ENCODE measurements at places on chromosomes 1 and 21.

- no peak for DNase-seq
These were observed 605.9 kb downstream of the NPHP4 start for GRCh38 chr1:5386371-5386770.

DNA sequence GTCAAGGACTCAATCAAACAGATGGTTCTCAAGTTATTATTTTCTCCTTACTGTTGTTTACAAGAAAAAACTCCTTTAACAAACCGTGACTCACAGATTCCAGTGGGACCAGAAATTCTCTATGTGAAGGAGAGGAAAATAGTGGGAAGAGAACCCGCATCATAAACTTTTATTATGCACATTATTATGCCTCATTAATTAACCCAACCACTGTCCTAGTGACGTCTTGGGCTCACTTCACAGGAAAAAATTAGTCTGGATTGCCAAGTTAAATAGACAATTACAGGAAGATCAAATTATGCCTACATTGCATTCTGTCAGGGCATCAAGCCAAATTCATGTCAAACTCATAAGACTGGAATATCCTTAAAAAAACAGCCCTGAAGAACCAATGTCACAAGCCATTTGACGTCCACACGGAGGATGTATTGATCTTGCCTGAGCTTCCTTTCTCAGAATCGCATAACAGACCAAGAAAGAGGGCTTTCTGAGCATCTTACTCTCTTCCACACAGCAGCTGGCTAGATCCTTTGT lies 347.8 kb downstream of the DUSP10 start:
- DNase-seq = no peak

- no peak for DNase-seq
These were observed 60.1 kb upstream of the ASB17 start for GRCh38 chr1:75992312-75992711.

DNA sequence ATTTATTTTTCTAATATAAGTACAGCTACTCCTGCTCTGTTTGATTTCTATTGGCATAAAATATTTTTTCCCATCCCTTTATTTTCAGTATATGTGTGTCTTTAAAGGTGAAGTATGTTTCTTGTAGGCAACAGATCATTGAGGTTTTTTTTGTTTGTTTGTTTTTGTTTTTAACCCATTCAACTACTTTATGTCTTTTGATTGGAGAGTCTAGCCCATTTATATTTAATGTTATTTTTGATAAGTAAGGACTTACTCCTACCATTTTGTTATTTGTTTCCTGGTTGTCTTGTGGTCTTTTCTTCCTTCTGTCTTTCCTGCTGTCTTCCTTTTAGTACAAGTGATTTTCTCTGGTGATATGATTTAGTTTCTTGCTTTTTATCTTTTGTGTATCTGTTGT lies 285.1 kb upstream of the PROX1 start:
- DNase-seq = no peak

DNA sequence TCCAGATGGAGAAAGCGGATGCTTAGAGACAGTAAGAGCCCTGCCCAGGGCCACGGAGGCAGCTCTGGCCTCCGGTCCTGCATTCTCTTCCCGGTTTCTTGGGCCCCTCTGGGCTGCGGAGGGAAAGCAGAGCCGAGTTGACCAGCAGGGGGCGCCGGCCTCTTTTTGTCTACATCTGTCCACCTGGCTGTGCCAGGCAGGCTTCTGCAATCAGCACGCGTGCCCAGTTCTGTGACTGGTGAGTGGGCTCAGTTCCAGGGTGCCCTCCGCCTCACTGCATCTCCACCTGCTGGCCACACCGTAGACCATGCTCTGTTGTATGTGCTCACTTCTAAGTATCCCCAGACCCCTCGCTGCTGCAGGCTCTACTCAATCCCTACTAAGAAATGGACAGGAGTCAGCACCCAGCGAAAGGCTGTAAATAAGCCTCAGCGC lies 6.7 kb upstream of the HUNK start:
- peak; percentile 52 for DNase-seq

DNA sequence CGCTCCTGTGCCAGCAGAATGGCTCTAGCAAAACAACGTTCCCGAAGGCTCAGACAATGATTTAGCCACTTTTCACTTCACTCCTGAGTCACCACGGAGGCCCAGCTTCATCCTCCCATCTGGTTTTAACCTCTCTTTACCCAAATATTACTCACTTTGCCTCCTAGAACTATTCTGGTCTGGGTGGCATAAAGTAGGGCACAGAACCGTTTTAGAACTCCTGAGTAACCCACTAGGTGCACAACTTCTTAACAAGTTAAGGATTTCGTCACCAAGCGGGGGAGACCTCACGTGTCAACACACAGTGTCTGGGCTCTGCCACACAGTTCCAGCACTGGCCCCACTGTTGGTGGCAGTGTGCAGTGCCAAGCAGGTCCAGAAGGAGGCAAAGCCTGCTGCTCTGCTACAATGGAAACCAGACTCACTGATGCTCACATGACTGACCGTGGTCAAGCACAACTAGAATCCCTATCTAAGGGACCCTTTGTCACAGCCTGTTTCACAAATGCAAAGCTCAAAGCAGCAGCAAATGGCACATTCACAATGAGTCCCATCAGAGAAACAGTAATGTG lies 121.7 kb downstream of the SIPA1L2 start:
- DNase-seq = peak; percentile 11

GRCh38 chr1:232248276-232248820 lies 381.6 kb downstream of the SIPA1L2 start:
- no peak for DNase-seq

DNA sequence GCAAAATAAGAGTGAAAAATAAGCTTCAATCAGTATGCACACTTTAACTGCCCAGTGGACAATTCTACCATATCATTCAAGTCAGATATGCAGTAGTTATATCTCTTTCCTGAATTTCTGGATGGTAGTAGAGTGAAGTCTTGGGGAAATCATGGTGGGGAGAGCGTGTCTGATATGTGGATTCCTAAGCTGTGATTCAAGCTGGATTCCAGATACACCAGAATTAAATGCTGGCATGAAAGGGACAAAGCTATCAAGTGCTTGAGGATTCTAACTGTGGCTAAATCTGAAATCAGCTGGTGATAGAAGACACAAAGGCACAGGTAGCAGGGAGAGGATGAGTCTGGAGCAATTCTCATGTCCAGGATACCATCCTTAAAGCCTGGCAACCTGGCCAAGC lies 323.5 kb downstream of the DUSP10 start:
- no peak for DNase-seq

- DNase-seq = peak; percentile 87
These were observed 121.2 kb downstream of the SLC45A1 start for GRCh38 chr1:8439015-8439702.

- no peak for DNase-seq
These were observed 176.7 kb downstream of the CAMTA1 start for GRCh38 chr1:6961905-6962477.

GRCh38 chr1:153629971-153630370 lies 1.7 kb downstream of the S100A1 start:
- no peak for DNase-seq

DNA sequence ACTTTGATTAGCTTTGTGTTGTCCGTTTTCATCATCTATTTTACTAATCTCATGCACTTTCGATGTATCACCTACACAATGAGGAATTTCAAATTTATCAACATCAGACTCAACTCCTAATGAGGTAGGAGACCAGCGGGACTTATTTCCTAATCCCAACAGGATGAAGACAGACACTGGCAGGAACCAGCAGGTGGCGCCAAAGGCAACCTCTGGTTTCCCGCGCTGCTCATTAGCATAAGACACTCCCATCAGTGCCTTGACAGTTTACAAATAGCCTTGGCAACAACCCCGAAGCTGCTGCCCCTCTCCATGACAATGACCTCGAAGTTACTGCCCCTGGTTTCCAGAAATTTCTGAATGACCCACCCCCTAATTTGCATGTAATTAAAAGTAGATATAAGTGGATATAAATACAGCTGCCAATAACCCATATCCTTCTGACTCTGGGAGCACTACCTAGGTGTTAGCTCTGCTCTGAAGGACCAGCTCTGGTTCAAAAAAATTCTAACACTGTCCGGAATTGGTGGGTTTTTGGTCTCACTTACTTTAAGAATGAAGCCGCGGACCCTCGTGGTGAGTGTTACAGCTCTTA lies 974.8 kb downstream of the ADGRL2 start:
- peak; percentile 0 for DNase-seq

DNA sequence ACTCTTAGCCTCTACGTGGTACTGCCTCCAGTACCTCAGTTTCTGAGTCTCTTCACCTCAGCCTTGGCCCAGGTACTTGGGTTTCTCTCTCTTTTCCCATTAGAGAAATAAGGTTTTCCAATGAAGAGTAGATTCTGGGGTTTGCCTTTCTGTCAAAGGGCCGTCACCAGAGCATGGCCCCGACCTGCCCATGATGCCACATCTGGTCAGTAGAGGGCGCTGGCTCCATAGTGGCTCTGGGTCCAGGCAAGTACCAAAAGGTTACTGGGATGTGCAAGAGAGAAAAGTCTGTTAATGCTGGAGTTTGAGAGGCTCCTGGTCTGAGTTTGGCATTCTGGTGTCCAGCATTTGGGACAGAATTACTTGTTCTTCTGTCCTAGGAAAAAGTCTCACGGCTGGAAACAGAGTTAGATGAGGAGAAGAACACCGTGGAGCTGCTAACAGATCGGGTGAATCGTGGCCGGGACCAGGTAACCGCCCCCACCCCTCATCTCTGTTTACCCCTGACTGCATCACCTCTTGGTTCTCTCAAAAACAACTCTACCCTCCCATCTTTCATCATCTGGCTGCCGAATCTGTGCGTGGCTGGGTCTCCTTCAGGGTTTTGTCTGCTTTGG lies 5.3 kb upstream of the TUFT1 start:
- peak; percentile 38 for DNase-seq

DNA sequence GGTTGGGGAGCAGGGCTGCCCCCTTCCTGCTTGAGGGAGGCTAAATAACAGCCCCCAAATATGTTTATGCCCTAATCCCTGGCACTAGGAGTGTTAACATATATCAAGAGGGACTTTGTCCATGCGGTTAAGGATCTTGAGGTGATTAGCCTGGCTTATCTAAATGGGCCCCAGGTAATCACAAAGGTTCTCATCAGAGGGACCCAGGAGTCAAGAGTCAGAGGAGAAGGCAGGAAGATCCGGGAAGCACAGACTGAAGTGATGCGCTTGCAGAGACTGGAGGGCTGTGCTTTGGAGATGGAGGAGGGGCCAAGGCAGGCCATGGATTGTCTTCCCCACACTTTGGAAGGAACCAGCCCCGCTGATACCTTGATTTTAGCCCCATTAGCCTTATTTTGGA lies 86.4 kb downstream of the IER5 start:
- DNase-seq = no peak

DNA sequence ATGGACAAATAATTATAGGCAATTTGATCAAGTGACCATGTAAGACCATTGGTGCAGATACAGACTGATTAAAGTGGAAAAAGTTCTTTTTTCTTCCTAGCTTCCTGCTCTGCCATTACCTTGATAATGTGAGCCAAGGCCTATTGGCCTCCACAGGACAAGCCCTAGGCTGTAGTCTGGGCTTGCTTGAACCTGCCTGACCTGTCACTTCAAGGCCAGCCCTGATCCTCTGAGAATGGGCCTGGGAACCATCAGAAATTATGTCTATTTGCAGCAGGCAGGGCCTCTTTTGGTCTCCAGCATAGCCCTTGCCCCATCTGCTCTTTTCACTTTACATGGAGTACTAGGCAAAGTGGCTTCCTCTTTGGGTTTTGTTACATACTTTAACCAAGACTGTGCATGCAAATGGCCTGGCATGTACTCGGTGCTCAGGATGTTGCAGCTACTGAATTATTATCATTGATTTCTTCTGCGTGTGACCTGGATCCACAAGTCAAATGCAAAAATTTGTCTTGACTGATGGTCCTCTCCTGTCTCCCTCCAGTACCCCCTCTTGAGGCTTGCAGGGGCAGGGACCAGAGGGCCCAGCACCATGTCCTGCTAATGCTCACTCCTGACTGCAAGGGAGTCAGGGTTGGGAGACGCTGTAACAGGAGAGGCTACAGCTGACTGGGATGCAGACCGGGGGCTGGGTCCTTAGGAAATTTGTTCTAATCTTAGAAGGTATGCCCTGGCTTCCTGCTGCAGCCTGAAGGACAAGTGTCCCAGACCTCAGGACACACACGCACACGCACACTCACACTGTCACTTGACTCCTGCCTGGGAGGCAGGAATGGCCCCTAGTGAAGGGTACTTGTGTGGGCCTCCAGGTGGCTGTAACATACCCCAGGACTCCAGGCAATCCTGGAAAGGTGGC lies 39.4 kb downstream of the RCSD1 start:
- peak; percentile 38 for DNase-seq

- DNase-seq = peak; percentile 19
These were observed 86.0 kb downstream of the PBX1 start for GRCh38 chr1:164644774-164645644.

GRCh38 chr1:208007938-208008342 lies 97.0 kb upstream of the CD34 start:
- DNase-seq = no peak

DNA sequence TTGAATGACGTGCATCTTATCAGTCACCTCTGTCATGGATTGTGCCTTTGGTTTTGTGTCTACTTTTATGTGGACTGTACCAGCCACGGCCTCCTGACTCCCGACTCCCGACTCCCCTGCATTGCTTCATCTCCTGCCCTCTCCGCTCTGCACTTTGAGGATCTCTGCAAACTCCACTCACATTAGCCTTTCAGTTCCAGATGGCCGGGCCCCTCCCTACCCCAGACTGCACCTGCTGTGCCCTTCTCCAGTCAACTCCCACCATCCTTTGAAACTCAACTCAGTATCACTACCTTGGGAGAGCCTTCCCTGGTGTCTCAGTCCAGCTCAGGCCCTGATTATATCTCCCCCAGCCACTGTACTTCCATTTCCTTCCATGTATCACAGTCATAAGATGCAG lies 71.4 kb downstream of the MDM4 start:
- no peak for DNase-seq

DNA sequence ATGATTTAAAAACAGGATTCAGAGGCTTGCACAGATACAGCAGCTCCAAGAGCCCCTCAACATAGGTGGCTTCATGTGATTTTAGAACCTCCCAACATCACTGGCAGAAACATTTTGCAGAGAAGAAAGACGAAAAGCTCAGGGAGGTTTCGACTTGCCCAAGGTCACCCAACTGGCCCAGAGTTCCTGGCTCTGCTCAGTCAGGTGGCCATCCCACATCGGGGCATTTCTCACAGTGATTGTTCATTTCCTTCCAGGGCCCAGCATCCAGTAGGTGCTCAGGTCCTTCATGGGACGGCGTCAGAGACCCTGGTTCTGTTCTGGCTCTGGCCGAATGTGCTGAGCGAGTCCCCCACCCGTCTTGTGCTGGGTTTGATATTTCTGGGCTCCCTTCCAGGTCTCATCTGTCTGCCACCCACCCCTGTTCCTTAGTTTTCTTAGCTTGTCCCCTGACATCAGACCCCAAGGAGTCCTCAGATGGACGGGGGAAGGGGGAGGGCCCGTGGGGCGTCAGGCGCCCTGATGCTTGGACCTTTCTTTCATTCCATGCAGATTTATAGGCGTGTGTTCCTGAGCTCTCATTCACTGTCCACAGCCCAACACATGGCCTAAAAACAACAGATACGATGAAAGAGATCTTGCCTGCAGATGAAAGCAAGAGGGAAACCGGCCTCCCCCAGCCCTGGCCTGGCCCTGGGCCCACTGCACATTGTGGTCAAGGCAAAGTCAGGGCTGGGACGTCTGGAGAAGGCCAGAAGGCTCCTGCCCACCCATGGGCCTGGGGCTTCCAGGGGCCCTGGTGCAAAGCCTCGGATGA lies 123.1 kb upstream of the ZBTB40 start:
- DNase-seq = no peak

Measured in MV-4-11 (cell line).